ENCODE measurements at places on chromosomes 4 and X.

- DNase-seq = no peak
Measured at GRCh38 chr4:183286590-183287308, 33.3 kb downstream of the CLDN22 start.

DNA sequence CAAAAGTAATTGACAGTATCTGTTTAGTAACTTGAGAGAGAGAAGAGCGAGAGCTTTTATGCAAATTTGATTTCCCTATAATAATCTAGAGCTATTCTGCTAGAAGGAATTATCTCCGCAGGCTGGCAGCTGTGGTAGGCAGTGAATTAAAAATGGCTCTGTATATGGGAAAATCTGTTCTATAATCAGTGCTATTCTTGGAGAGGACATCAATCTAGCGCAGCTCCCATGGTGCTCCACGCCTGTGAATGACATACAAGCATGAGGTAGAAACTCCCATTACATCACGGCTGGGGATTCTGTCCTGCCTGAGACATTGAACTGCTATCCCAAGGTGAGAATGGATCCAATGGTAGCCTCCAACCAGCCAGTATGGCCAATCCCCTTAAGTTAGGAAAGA is 179.0 kb downstream of the DHX15 start:
- DNase-seq = no peak

DNA sequence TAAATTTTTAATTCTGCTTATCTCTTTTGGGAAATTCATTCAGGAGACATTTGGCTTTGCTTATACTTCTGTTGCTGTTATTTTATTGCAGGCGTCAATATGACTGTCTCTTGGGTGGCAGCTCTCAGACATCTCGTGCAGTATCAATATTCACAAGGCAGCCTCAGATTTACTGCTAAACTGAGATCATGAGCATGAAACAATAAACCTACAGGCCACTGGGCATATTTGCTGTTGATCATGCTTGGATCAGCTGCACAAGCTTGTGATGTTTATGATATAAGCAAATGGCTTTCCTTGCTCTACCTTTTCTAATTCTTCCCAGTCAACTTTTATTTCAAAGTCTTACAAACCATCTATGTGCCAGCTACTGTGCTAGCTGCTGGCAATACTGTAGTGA is 39.2 kb downstream of the TSPAN5 start:
- no peak for DNase-seq

- no peak for DNase-seq
Measured at GRCh38 chrX:70219938-70220764, 14.3 kb upstream of the AWAT1 start.

DNA sequence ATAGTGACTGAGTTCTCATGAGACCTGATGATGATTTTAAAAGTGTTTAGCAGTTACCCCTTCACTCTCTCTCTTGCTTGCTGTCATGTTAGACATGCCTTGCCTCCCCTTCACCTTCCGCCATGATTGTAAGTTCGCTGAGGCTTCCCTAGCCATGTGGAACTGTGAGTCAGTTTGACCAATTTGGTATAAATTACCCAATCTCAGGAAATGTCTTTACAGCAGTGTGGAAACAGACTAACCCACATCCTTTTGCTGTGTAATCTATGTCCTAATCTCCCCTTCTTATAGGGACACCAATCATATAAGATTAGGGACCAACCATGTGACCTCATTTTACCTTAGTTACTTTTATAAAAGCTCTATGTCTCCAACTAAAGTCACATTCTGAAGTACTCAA is 677.8 kb downstream of the ADGRL3 start:
- no peak for DNase-seq

- DNase-seq = no peak
Measured at GRCh38 chr4:172344308-172344938, 531.2 kb downstream of the GALNTL6 start.

DNA sequence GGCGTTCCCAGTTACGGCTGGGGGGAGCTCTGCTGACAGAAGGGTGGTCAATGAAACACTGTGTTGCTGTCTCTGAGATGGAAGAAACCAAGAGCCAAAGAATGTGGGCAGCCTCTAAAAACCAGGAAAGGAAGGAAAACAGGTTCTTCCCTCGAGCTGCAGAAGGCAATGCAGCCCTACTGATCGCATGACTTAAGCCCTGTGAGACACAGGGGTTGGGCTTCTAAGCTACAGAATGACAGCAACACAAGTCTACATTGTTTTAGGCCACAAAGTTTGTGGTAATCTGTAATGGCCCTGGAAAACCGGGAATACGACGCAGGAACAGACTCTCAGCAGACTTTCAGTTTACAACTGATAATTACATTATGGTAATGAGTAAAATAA is 38.2 kb upstream of the MTNR1A start:
- DNase-seq = no peak

DNA sequence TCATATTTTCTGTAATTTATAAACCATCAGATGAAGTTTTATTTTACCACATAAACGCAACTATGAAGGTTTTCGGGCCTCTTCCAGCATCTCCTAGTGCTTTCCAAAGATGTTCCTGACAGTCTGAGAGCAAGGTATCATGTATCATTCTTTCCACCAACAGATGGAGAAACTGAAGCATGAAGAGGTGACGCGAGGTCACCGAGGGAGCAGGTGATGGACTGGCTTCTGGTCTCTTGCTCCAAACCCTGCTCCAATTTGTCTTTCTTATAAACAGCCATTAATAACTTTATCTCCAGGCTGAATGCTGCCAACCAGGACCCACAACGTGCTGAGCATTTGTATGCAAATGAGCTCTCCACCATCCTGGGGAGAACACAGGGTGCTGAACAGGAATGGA is 86.3 kb upstream of the MAML3 start:
- DNase-seq = no peak

- no peak for DNase-seq
Measured at GRCh38 chr4:148021686-148022085, 289.8 kb downstream of the ARHGAP10 start.

- DNase-seq = no peak
Measured at GRCh38 chr4:28092610-28093009, 1232.0 kb downstream of the STIM2 start.

GRCh38 chrX:37745835-37746217 is 34.0 kb upstream of the CYBB start:
- DNase-seq = no peak

GRCh38 chr4:57154191-57154590 is 44.0 kb upstream of the IGFBP7 start:
- DNase-seq = no peak
